T-helper 17 cell (primary cell): ENCODE measurements at places on chromosomes 6 and 20.

- no peak for DNase-seq
These were observed 11.3 kb downstream of the PTPN1 start for GRCh38 chr20:50521221-50522052.

- no peak for DNase-seq
These were observed 148.3 kb downstream of the ZNF217 start for GRCh38 chr20:53445321-53445731.

- DNase-seq, result no peak
These were observed 54.4 kb downstream of the TPD52L1 start for GRCh38 chr6:125207956-125208355.

GRCh38 chr6:75932067-75932466 lies 140.4 kb downstream of the IMPG1 start:
- no peak for DNase-seq

GRCh38 chr6:41160933-41161332 lies 2.0 kb downstream of the TREM2 start:
- no peak for DNase-seq
